ENCODE measurements at places on chromosomes 1 and 21. TPM values are rescaled to one million over a fixed set of nuclear protein-coding genes. Genes with fewer than 3 reads are reported as not detected.
A peak's percentile ranks its signal among the peaks of the same experiment; 100 is the strongest.

DNA sequence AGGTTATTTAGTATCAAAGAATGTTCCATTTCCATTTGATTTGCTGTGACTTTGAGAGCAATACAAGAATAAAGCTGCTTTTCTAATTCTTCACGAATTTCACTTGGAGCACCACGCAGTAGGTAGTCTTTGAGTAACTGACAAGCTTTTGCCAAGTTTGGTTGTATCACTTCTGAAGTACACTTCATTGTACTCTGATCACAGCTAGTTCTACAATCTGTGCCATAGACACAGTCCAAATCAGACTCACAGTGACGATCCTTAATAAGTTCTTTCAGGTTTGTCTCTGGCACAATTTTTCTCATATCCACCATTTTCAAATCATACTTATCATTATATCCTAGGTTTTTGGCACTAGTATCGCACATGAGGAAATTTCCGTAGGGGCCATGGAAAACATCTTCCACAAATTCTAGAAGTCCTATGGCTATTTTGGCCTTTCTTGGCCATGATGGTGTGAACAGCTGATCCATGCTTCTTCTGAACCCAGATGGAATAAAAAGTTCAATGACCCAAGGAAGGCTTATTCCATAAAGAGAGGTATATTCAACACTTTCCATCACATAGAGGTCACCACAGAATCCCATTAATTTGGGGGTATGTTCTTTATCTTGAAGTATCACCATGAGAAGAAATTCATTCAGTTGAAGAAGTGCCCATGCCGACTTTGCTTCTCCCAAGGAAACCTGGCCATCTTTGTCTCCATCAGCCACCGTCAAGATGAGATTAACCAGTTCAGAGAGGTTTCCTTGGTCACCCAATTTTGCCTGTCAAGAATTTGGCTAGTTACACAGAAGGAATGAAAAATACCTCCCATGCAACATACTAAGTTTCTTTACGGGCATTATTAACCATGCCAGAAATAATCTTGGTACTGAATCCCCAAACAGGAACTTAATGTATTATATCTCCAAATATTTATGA, 11.9 kb downstream of the RPL5 start:
- no peak for DNase-seq

DNA sequence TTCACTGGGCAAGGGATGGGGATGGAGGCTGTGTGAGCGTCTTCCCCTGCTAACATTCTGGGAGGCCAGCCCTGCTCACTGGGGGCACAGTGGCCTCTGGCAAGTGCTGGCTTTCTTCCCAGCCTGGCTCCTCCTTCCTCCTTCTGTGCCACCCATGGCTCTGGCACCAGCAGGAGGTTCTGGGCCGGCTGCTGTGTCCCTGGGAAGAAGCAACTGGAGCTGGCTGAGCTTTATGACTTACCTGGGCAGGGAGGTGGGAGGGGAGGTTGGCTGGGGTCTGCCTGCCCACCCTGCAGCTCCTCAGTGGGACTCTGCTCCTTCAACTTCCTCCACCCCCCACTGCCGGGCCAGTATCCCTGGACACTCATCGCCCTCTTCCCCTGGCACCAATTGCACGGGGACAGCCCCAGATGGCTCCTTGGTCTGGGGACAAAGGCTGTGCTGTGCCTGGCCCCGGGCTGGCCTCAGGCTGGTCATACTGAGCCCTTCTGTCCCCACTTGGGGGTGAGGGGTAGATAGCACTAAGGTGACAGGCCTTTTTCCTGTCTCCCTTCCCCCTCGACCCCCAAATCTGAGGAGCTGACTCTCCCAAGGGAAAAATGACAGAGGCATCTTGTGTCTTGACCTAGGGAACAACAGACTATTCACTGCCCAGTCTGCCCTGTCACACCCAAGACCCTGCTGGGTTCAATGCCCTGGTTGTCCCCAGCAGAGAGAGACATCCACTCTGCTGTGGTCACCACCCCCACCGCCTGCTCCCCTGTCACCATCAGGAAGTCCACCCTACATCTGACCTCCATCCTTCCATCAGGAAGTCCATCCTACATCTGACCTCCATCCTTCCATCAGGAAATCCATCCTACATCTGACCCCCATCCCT, 14.4 kb downstream of the CDK18 start:
- peak; percentile 63 for DNase-seq

DNA sequence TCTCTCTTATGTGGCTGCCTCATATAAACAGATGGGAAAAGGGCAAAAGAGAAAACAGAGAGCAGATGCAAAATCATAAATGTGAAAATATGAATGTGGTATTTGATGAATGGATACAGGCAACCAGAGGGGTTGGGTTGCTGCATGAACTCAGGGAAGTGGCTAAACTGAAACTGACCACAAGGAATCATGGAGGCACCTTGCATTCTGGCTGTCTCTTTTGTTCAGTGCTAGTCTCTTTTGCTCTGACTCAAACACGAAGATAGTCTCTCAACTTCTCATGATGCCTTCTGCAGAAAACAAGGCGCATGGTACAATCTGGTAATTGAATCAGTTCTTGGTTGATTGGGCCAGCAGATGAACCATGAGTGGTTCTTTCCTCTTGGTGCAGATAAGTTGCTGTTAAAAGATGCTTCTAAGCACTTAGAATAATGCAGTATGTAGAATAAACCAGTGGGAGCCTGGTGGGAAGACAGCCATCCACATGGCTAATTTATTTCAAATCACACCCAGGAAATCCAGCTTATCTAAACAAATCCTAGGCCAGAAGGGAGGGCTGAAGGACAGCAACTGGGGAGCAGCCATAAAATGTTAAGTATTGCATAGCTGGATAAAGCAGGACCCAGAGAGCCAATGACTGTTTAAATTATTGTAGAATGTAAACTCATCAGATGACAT, 64.2 kb downstream of the HLX start:
- DNase-seq: no peak

DNA sequence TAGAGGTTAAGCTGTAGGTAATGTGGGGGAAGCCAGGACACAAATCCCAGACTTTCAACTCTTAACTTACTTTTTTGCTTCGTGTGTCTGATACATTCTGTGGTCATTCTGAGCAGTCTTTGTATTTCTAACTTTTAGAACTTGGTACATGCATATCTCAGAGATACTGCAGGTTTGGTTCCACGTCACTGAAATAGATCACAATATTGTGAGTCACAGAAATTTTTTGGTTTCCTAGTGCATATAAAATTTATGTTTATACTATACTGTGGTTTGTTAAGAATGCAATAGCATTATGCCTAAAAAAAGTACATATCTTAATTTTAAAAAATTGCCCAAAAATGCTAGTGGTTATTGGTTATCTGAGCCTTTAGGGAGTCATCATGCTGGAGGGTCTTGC, 3.2 kb downstream of the URB2 start:
- DNase-seq: no peak

DNA sequence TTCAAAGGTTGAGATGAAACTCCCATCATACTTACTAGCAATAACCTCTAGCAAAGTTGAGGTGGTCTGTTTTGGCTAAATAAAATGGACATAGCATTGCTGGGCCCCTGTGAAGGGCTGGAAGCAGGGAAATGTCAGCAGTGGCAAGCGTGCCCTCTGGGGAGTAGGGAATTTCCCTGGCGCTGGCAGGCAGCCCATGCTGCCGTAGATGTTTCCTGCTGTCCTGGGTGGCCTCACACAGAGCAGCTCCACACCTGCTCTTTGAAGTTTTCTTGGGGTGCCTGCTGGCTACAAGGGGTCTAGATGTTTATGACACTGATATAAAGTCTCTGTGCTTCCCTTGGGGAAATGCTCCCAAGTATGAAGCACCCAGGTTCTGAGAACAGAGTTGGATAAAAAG, 30.2 kb downstream of the ADARB1 start:
- no peak for DNase-seq

DNA sequence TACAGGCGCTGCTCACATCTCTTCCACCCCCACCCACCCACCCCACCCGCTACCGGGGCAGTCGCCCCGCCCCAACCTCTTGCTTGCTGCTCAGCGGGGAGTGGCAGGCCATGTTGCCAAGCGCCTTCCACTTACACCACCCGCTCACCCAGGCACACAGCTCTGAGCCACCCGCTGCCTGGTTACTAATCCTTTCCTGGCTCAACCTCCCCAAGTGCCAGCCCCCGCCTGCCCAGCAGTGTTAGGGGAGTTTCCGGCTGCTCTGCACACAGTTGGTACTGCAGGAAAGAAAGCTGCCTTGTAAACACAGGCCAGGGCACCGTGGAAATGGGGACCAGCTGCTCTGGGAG, 56.2 kb downstream of the LACTBL1 start:
- no peak for DNase-seq

DNA sequence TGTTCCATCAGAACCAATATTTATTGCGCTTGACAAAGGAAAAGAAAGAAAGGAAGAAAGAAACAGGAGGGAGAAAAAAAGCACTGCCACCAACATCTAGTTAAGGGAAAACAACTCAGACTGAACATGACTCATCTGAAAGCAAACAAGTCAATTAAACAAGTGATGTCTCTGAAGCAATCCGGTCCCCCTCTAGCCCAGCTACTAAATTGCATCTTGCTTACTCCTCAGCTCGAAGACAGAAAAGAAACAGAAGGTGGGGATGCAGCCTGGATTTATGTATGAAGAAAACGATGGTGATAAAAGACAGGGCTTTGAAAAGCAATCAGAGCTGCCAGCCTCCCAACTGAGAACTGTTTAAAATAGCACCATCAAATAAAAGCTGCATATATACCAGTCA, 188.2 kb downstream of the OMA1 start:
- DNase-seq: no peak

- no peak for DNase-seq
These were observed 5.5 kb downstream of the TNFRSF25 start for GRCh38 chr1:6460301-6461050.

DNA sequence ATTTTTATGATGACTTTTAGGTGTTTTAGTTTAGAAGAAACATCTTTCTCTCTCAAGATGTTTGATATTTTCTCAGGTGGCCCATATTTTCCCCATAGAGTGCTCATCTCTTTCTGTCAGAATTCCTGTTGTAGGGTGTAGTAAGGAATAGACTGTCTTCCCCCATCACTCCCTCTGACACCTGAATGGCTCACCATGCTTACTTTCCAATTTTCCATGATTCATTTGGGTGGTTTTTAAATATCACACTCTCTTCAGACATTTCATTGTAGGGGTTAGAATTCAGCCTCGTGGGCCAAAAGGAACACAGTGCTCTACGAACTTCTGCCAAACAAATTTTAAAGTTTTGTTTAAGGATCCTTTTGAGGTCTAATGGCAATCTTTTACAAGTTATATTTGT, 24.0 kb downstream of the GIPC2 start:
- no peak for DNase-seq

GRCh38 chr1:165842671-165843129, 15.3 kb downstream of the UCK2 start:
- DNase-seq: no peak

- peak; percentile 6 for DNase-seq
These were observed 121.3 kb downstream of the HFM1 start for GRCh38 chr1:91283421-91283726.

- no peak for DNase-seq
These were observed 6.1 kb upstream of the TINAGL1 start for GRCh38 chr1:31570228-31570627.

DNA sequence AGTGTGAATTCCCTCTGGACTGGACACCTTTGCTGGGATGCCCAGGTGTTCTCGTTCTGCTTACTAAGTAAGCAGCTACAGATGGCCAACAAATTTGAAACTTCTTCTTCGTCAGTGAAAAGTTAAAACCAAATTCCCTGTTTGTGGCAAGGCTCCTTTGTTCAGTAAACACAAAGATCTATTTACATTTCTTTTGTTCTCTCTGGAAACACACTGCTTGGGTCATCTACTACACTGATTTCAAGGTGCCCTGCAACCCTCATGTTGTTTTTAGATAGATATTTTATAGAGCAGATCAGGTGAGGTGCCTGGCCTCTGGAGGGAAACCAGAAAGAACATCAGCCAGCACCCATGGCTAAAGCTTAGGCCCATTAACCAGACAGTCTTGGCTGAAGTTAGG, 157.2 kb upstream of the UBE2U start:
- no peak for DNase-seq

DNA sequence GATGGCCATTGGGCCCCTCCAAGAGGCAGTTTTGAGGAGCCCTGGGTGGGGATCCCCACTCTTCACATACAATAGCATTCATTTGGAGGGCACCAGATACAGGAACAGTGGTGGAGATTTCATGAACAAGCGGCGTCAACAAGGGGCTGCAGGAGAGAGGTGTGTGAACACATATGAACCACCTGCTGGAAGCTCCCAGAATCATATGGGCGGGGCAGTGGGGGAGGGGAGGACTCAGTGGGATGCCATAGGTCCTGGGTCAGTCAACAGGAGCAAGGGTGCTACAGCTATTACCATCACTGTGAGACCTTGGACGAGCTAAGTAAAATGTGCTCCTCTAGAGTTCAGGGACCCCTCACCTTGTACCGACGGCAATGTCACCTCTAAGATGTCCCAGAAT, 100.4 kb upstream of the IRF2BP2 start:
- DNase-seq: no peak

DNA sequence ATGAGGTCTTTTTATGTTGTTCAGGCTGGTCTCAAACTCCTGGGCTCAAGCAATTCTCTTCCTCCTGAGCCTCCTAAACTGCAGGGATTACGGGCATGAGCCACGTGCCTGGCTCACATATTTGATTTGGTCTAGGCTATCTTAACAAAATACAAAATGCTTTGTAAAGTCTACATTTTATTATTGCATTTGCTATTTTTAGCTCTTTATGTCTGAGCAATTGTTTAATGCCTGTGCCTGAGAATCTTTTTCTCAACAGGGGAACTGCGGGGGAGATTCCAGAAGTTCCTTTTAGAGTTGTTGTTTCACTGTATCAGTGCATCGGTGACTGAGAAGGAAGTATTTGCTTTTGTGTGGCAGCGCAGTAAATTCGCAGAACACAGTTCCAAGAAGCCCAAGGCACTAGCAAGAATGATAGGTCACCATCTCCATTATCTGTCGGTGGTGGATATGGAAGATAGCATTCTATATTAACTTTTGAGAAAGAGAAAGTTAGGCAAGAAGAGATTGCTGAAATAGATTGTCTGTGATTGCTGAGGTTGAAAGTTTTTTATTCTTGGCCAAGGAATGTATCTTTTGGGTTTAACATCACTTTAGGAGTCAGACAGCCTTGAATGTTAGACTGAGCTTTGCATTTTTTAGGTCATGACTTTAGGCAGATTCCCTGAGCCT, 167.3 kb downstream of the PDE4B start:
- DNase-seq: no peak

DNA sequence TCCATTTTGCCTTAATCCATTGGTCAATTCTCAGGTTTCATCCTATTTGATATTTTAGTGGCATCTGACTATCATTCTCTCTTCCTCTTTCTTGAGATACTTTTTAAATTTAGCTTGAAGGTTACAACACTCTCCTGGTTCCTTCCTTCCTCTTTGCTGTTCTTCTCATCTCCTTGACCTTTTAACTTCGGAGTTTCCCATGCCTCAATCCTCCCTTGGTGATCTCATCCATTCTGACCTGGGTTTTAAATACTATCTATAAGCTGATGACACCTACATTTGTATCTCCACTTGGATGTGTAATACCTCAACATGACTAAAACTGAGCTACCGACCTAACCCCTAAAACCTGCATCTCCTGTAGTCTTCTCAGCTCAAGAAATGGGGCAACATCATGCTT, 4.8 kb upstream of the ZNF687 start:
- DNase-seq: no peak

Gene KRTAP19-5
- not detected for total RNA-seq

Gene CD1E
- total RNA-seq: 0.59 TPM

Gene CAP1
- 72.8 TPM for total RNA-seq

Gene KLHDC8A
- total RNA-seq: 0.57 TPM

Gene SAMD13
- 2.0 TPM for total RNA-seq
